ENCODE measurements at places on chromosomes 6 and 20. TPM values are rescaled to one million over a fixed set of nuclear protein-coding genes. Genes with fewer than 3 reads are reported as not detected.

DNA sequence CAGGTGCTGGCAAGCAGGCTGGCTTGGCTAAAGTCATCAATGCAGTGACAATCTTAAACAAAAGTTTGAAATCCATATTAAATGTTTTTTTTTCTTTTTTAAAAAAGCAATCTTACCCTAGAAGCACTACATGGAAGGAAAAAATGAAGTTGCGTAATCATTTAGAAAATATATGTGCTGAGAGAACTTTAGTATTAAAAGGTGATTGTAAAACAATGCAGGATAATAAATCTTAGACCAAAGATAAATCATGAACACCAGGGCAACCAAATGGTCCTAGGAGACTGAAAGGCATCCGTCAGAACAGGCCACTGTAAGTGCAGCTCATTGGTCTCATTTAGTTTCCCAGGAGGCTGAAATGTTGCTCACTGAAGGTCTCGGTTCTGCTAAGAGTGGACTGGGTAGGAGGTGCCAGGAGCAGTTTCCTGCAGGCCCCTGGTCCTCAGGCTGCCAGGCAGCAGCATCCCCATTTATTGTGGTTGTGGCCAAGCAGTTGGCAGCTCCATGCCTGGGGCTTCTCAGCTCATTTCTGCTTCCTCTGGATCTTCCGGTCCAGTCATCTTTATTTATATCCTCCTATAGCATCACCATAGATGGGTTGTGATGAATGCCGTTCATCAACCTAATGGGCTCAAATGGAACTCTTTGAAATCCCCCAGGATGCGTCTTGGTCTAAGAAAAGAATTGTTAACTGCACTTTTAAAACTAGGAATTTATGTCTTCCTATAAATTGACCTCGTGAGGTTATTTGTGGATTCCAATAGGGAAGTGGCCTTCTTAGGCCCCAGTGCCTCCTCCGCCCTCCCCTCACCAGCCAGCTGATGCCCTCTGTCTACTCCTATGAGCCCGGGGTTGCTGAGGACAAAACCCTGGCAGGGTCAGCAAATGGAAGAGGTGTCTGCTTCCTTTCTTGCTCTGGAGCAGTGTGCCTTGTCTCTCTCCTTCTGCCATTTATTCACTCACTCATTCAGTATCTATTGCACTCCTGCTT, 269.0 kb downstream of the UST start:
- DNase-seq: no peak

GRCh38 chr6:5231289-5231688, 29.5 kb downstream of the LYRM4 start:
- no peak for DNase-seq

DNA sequence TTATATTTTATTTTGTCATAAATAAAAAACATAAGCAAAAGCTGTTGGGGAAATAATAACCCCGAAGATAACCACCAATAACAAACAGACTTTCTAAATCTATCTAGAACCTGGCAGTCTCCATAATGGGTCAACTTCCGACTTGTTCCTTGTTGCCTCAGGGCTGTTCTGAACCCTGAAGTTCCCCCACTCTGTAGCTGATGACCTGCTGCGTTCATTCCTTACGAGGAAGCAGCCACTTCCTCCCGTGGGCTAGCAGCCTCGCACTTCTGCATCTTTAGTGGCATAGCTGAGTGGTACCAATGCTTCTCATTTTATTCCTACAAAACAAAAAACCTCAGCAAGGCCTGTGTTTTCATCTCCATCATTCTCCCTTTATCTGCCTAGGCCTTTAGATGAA, 103.0 kb downstream of the PLEKHG1 start:
- no peak for DNase-seq

Gene DUSP22
- 30.5 TPM for total RNA-seq

- no peak for DNase-seq
Observed at GRCh38 chr6:24603241-24603640, 42.8 kb downstream of the KIAA0319 start.

DNA sequence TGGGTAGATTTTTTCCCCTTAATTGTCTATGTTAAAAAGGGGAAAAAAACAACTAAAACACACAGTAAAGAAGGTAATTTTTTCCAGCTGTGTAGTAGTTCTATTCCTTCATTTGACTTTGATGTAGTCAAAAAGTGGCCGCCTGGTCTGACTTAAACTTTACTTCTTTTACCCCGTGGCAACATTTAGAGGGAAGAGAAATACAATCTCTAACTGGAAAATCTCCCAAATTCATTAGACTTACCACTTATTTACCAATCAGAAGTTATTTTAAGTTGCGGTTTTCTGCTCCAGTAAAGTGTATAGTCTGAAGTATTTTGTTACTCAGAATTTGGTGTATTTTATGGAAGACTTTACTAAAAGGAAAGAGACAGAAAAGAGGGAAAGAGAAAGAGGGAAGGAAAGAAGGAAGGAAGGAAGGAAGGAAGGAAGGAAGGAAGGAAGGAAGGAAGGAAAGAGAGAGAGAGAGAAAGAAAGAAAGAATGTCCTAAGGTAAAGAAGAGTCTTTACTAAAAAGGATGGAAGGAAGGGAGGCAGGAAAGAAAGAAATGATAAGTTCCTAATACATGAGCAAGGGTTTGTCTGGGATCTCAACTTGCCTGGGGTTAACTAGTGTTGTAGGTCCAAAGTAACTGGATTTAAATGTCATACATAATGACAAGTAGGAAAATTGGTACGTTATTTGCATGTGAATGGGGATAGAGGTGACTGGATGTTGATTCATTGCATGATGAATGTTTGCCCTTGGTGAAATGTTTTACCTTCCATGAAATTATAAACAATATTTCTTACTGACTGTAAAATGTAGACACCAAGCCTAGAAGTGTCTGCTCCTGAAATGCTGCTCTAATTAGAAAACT, 135.1 kb downstream of the SAMD5 start:
- DNase-seq: no peak

Gene KCNQ2
- 0.14 TPM for total RNA-seq

Gene RPS10
- total RNA-seq: 4,229 TPM

Gene EEF1A2
- 20.0 TPM for total RNA-seq

DNA sequence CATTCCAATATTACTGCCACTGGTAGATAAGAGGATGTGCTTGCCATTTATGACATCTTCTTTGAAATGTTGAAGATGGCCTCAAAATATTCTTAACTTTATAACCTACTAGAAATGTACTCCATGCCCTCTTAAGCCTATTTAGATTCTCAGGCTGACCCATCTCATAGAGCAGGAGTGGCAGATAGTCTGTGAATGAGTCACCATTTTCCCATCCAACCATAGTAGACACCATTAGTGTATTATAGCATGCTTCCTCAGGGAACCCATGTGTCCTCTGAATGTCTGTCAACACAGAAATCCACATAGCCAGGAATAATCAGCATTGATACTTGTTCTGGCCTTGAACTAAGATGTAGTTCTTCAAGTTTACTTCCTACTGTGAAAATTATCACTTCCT, 150.2 kb downstream of the IMPG1 start:
- DNase-seq: no peak

DNA sequence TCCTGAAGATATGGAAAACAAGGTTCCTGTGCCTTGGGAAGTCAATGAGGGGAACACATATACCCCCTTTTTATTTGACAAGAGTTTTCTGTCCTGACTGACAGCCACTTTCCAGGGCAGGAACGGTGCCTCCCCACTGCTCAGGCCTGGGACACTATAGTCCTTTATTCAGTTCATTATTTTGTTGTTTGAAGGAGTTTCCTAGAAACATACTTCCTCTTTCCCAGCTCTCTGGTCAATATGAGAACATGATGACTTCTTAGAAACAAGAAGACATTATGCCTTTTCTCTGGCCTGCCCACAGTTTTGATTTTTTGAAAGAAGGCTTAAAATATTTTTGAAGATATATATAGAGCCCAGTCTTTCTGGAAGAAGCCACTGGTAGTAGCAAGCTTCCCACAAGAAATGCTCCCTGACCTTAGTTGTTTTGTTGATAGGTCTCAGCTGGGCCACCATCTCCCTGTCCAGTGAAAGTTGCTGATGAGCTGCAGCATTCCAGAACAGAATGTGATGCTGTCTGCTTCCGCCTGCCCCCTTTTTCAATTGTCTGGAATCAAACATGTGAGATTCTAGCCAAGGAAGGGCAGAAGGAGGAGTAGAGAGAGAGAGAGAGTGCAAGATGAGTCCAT, 350.0 kb upstream of the PRND start:
- no peak for DNase-seq

Gene SLC52A3
- 0.46 TPM for total RNA-seq

DNA sequence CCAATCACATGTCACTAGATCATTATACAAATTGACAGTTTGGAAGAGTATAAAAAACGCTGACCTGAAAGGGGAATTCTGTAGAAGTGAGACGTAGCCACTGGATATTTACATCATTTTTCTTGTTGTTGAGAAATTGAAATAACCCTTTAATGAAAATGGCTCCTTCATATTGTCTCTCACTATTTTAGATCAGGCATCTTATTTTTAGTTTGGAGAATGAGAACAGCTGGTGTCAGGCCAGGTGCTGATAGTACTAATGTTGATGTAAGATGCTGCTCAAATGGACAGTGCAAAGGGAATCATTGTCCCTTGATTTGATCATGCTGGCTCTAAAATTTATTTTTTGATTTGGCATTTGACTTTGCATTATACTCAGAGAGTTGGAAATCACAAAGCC, 17.4 kb downstream of the NKAIN2 start:
- DNase-seq: no peak

Gene HSPA1L
- 0.29 TPM for total RNA-seq

DNA sequence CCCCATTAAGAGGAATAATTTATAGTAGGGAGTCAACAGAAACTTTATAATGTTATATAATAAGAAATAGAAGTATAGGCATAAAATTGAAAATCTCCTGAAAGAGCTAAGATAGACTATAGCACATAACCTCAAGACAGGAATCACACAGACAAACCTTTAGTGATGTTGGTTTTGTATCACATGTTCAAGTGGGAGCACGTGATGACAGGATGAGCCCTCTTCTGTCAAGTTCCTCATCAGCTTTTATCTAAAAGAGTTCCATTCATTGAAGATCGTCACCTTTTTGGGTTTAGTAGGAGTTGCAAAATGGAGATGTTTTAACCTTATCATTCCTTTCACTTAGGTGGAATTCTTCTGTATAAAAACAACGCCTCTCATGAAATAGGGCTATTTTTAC, 127.0 kb downstream of the MCHR2 start:
- no peak for DNase-seq

- no peak for DNase-seq
Observed at GRCh38 chr6:36526066-36526465, 21.2 kb downstream of the STK38 start.

DNA sequence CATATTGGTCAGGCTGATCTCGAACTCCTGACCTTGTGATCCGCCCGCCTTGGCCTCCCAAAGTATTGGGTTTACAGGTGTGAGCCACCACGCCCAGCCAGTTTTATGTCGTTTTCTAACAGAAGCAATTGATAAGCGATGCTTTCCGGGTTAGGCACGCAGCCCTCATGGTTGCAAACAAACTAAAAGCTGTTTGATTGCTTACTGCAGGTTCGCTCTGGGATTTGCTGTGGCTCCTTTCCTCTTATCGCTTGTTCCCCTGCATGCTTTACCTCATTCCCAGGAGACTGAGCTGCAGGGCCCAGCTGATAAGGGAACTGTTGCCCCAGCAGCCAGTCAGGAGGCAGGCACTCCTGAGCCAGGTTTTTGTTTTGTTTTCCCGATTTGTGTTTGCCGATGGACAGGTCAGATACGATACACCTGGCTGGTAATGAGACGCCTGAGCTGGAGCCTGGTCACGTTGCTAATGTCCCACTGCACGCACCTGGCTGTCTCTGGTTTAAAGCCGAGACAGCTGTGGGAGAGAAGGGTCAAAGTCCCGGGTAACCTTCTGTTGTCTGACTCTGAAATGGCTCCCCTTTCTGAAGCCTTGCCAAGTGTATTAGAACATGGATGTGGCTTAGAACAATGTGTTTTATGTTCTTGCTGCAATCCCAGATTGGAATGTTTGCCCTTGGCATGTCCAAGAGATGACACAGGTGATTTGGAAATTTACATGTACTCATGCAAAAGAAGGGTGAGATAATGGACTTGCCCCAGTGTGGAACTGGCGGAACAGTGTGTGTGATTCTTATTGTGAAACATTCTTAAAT, 19.9 kb downstream of the DSP start:
- no peak for DNase-seq

Gene ID4
- total RNA-seq: 7.0 TPM

DNA sequence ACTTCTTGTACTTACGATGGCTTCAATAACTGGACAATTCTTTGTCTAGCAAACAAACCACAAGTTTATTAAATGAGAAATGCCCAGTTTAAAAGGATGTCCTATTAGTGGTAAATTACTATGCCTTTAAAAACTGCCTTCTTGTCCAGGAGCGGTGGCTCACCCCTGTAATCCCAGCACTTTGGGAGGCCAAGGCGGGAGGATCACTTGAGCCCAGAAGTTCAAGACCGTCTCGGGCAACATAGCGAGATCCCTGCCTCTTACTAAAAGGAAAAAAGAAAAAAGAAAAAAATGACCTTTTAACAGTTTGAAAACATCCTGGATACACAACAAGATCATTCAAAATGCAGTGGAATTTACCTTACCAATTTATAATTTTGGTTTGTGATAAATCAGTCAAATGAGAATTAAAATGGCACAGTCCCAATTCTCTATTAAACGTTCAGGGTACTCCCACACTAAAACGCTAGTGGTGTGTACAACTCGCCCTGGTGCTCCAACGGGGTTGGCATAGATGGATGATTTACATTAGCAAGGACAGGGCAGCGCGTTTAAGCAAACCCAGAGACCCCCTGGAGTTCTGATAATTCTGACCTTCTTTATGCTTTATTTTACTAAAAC, 2.3 kb downstream of the ZBTB2 start:
- no peak for DNase-seq

DNA sequence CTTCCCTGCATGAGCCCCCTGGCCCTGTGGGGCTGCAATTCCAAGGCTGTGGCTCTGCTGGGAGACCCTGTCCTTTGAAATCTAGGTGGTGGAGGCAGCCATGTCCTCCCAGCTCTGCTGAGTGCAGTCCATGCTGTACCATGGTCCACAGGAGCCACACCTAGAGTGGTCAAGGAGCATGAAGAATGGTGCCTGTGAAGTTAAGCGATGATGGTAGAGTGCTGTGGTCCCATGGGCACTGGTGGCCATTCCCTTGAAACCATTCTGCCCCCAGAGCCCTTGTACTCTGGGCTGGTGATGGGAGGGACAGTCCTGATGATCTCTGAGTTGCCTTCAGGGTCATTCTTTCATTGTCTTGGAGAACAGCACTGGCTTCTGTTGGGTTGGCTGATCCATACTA, 55.3 kb downstream of the EFCAB8 start:
- DNase-seq: no peak

- DNase-seq: no peak
Observed at GRCh38 chr20:16806886-16807285, 58.7 kb downstream of the OTOR start.

Gene TMC2
- not detected for total RNA-seq

- no peak for DNase-seq
Observed at GRCh38 chr20:38640521-38640920, 38.9 kb downstream of the ARHGAP40 start.

GRCh38 chr6:81487489-81487888, 265.0 kb downstream of the TENT5A start:
- DNase-seq: no peak

- DNase-seq: no peak
Observed at GRCh38 chr6:32796848-32797776, 19.7 kb downstream of the HLA-DOB start.

GRCh38 chr20:32845786-32846185, 12.9 kb upstream of the EFCAB8 start:
- DNase-seq: no peak

Gene CTAGE9
- total RNA-seq: not detected

Gene TOP1
- total RNA-seq: 16.2 TPM

- DNase-seq: no peak
Observed at GRCh38 chr6:1065986-1066385, 245.9 kb upstream of the FOXQ1 start.

Gene DDO
- 0.07 TPM for total RNA-seq

- DNase-seq: no peak
Observed at GRCh38 chr20:50679753-50680104, 11.6 kb downstream of the RIPOR3 start.

Gene TOMM34
- 95.6 TPM for total RNA-seq

Gene SMOC2
- not detected for total RNA-seq

All from epithelial cell of proximal tubule (primary cell).